Osteoblast (primary cell): ENCODE measurements at places on chromosomes 3 and 15. TPM values are rescaled to one million over a fixed set of nuclear protein-coding genes. Genes with fewer than 3 reads are reported as not detected.

DNA sequence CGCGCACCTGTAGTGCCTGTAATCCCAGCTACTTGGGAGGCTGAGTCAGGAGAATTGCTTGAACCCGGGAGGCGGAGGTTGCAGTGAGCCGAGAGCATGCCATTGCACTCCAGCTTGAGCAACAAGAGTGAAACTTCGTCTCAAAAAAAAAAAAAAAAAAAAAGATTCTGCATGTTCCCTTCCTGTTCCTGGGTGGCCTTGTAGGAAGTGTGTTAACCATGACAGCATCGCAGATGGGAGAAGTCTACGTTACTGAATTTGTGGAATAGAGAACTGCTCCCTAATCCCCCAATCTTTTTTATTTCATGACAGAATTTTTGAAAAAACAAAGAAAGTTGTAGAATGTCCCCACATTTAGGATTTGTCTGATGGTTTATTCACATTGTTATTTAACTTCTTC lies 45.4 kb downstream of the FOXL2 start:
- peaks cover 11% of the 10 kb centered on the region for H3K4me1 ChIP-seq
- no peak overlapping the region for H3K4me3 ChIP-seq
- no peaks in the 10 kb centered on the region for H3K27me3 ChIP-seq
- no peak for DNase-seq
- H3K36me3 ChIP-seq, result no peaks in the 10 kb centered on the region

GRCh38 chr3:33826206-33826605 lies 27.8 kb downstream of the PDCD6IP start:
- H3K4me1 ChIP-seq, result peaks cover 17% of the 10 kb centered on the region
- H3K4me3 ChIP-seq, result no peak overlapping the region
- H3K27me3 ChIP-seq, result no peaks in the 10 kb centered on the region
- H3K36me3 ChIP-seq, result peaks cover 54% of the 10 kb centered on the region
- H3K27ac ChIP-seq, result peak overlapping the region; percentile 48
- no peak for DNase-seq

- no peaks in the 10 kb centered on the region for H3K36me3 ChIP-seq
- H3K4me3 ChIP-seq, result no peak overlapping the region
- no peak for DNase-seq
- H3K27ac ChIP-seq, result no peak overlapping the region
- H3K27me3 ChIP-seq, result no peaks in the 10 kb centered on the region
Observed at GRCh38 chr3:134606033-134607025, 44.5 kb downstream of the KY start.

DNA sequence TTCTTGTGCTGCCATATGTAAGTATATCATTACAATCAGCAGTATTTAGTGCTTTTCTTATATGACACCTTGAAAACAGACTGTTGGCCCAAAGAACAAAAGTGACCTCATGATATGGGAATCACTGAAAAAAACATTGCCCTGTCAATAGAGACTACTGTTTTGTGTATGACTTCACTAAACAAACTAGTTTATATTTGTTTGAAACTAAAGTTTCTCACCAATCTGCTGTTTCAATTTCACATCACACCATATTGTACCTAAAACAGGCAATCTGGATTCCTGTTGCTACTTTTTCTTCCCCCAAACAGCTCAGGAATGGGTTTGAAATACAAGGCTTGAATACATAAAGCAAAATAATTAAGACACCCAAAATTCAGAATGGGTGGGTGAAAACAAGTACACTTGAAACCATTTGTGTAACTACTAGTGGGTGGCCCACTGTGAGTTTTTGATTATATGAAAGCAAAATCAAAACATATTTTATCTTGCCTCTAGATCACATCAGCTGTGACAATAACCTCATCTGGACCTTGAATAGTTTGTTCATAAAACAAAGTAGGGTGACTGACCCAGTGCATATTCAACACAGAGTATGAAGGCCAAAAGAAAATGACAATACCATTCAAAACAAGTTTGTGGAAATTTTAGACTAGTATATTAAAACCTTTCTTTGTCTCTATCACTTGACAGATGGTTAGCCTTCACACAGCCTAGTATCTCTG lies 5.9 kb downstream of the ZBTB20 start:
- H3K36me3 ChIP-seq, result no peaks in the 10 kb centered on the region
- no peak overlapping the region for H3K27ac ChIP-seq
- no peak overlapping the region for H3K4me3 ChIP-seq
- no peaks in the 10 kb centered on the region for H3K27me3 ChIP-seq

- no peaks in the 10 kb centered on the region for H3K36me3 ChIP-seq
- H3K27me3 ChIP-seq, result no peaks in the 10 kb centered on the region
- H3K4me1 ChIP-seq, result no peaks in the 10 kb centered on the region
- no peak overlapping the region for H3K27ac ChIP-seq
- DNase-seq, result no peak
Observed at GRCh38 chr3:143658861-143659260, 189.4 kb downstream of the SLC9A9 start.

GRCh38 chr3:197835509-197835908 lies 44.5 kb downstream of the LRCH3 start:
- no peaks in the 10 kb centered on the region for H3K4me1 ChIP-seq
- no peak overlapping the region for H3K4me3 ChIP-seq
- H3K36me3 ChIP-seq, result peaks cover 62% of the 10 kb centered on the region
- H3K27me3 ChIP-seq, result no peaks in the 10 kb centered on the region
- H3K27ac ChIP-seq, result no peak overlapping the region
- DNase-seq, result no peak

DNA sequence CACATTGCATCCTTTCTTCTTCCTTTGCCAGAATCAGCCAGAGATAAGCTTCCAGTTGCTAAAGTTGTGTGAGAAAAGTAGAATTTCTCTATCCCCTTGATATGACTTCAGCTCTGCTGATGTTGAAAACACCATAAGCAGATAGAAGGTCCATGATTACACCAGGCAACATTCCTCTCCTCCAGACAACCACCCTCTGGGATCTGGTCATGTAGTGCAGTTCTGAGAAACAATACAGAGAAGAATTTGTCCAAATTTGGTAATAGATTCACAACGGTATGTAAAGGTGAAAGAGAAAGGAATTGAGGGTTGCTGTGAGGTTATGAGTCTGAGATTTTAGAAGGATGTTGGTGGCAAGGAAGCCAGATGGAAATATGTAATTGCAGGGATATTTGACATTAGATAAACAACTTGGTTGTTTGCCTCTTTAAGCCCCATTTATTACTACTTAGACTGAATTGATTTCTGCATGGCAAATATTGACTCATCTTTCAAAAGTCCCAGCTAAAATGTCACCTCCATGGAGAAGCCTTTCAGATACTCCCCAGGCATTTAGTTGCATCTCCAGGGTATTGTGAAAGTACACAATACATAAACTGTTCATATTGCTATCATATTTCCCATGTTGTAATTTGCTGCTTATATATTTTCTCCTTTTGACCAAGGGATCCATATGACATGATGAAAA lies 134.9 kb downstream of the GAP43 start:
- no peak for DNase-seq
- H3K27me3 ChIP-seq, result peaks cover 3% of the 10 kb centered on the region
- no peaks in the 10 kb centered on the region for H3K4me1 ChIP-seq
- H3K27ac ChIP-seq, result no peak overlapping the region
- no peak overlapping the region for H3K4me3 ChIP-seq
- H3K36me3 ChIP-seq, result no peaks in the 10 kb centered on the region

GRCh38 chr15:99605990-99606389 lies 40.2 kb downstream of the MEF2A start:
- no peaks in the 10 kb centered on the region for H3K36me3 ChIP-seq
- peaks cover 10% of the 10 kb centered on the region for H3K4me1 ChIP-seq
- no peak for DNase-seq
- H3K4me3 ChIP-seq, result no peak overlapping the region
- H3K27me3 ChIP-seq, result no peaks in the 10 kb centered on the region

DNA sequence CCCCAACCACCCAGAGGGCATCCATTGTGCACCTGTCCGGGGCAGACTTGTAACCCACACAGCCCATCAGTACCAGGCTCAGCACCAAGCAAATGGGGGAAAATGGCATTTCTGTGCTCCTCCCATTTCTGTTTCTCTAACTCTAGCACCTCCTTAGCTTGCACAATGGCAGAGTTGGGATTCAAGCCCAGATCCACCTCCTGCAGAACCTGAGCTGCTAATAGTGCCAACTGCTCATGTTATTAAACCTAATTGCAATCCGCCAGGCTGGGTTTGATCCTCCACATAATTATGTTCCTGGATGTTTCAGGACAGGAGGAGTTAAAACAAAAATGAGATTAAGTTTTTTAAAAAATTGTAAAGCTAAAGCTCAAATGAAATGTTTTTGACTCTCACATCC lies 235.0 kb downstream of the OCA2 start:
- no peak for DNase-seq
- no peaks in the 10 kb centered on the region for H3K36me3 ChIP-seq
- H3K4me3 ChIP-seq, result no peak overlapping the region
- H3K27ac ChIP-seq, result no peak overlapping the region
- no peaks in the 10 kb centered on the region for H3K27me3 ChIP-seq

DNA sequence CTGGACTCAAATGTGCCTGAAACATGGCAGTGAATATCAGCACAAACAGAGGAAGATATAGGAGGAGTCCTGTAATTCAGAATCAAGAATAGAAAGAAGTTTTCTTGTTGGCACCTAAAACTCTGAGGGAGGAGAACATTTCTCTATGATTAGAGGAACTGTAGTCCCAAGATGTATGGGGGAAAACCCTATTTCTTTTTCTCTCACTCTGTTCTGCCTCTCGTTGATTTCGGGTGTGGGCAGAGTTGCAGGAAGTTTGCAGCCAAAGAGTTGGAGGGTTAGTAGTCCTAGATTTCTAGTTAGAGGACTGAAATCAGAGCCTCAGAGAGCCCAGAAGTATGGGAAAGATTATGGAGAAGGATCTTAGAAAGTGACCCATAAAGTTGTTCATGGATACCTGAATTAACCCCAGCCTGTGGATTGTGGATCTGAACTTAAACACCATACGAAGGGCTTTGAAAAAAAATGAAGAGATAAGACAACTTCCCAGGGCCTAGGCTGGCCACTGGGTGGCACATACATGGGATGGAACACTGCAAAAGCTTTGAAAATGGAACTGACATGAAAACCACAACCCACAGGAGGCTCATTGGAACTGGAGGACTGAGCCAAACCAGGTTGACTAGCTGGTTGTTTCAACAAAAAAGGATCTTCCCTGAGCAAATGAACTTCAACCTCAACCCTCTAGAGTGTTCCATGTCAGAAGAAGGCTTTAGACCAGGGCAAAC lies 34.6 kb downstream of the FMN1 start:
- no peak overlapping the region for H3K4me3 ChIP-seq
- no peaks in the 10 kb centered on the region for H3K36me3 ChIP-seq
- peak; percentile 3 for DNase-seq
- H3K27me3 ChIP-seq, result peaks cover 15% of the 10 kb centered on the region
- no peak overlapping the region for H3K27ac ChIP-seq

DNA sequence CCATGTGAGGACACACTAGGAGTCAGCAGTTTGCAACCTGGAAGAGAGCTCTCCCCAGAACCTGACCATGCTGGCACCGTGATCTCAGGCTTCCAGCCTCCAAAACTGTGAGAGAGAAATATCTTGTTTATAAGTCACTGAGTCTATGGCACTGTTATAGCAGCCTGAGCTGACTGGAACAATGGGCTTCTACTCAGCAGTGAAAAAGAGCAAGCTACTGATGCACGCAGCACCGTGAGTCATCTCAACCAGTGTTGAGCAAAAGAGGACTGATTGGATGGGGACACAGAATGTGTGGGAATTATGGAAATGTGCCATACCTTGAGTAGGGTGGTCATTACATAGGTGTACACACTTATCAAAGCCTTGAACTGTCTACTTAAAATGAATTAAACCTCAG lies 230.4 kb downstream of the PLCL2 start:
- H3K27ac ChIP-seq, result no peak overlapping the region
- no peak overlapping the region for H3K4me3 ChIP-seq
- H3K4me1 ChIP-seq, result peaks cover 3% of the 10 kb centered on the region
- no peak for DNase-seq
- no peaks in the 10 kb centered on the region for H3K27me3 ChIP-seq
- no peaks in the 10 kb centered on the region for H3K36me3 ChIP-seq

GRCh38 chr15:36903922-36904556 lies 196.3 kb downstream of the MEIS2 start:
- DNase-seq, result no peak
- H3K36me3 ChIP-seq, result no peaks in the 10 kb centered on the region
- no peaks in the 10 kb centered on the region for H3K4me1 ChIP-seq
- no peaks in the 10 kb centered on the region for H3K27me3 ChIP-seq
- no peak overlapping the region for H3K27ac ChIP-seq
- no peak overlapping the region for H3K4me3 ChIP-seq

GRCh38 chr15:69692342-69692741 lies 239.7 kb downstream of the RPLP1 start:
- no peaks in the 10 kb centered on the region for H3K4me1 ChIP-seq
- no peak for DNase-seq
- H3K27me3 ChIP-seq, result peaks cover 26% of the 10 kb centered on the region
- no peaks in the 10 kb centered on the region for H3K36me3 ChIP-seq

DNA sequence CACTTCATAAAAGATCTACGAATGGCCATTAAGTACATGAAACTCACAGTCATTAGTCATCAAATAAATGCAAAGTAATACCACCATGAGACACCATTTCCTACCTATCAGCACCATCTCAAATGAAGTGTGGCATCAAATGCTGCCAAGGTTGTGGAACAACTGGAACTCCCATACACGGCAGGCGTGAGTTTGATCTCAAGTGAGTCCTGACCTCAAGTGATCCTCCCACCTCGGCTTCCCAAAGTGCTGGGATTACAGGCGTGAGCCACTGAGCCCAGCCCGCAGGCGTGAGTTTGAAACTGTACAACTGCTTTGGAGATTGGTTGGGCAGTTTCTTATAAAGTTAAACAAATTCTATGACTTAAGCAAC lies 28.8 kb upstream of the HDAC11 start:
- peak overlapping the region; percentile 80 for H3K4me3 ChIP-seq
- H3K4me1 ChIP-seq, result peaks cover 5% of the 10 kb centered on the region
- no peaks in the 10 kb centered on the region for H3K27me3 ChIP-seq
- peak overlapping the region; percentile 73 for H3K27ac ChIP-seq
- no peak for DNase-seq

DNA sequence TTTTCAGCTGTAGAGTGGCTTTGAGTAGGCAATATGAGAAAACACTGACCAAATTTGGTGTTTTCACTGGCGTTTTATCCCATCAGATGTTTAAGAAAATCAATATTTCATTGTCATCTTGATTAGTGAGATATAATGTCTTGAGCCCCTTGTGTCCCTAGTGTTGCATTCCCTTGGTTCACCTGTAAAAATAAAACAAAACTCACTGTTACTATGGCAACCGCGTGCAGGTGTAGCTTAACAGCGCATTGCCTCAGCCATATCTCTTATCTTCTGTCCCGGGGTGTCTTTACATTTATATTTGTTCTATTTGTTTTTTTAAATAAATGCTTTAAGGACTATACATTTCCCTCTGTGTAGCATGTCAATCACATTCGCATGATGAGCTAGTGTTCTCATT lies 551.6 kb downstream of the ZIC1 start:
- no peak overlapping the region for H3K27ac ChIP-seq
- no peaks in the 10 kb centered on the region for H3K27me3 ChIP-seq
- no peak overlapping the region for H3K4me3 ChIP-seq
- no peaks in the 10 kb centered on the region for H3K4me1 ChIP-seq

EEFSEC gene
- 4.4 and 5.1 TPM in 2 replicates for total RNA-seq

ACTC1 gene
- not detected in 2 replicates for total RNA-seq

SLC22A14 gene
- 0.29 and 0.36 TPM in 2 replicates for total RNA-seq
